Stimulated activated effector memory CD8-positive, alpha-beta T cell treated with anti-CD3 and anti-CD28 coated beads, Interleukin-12 subunit alpha, Interleukin-12 subunit beta, amount 100 ng/mL, for 72 hours (primary cell): ENCODE measurements at places on chromosomes 7 and 10.

DNA sequence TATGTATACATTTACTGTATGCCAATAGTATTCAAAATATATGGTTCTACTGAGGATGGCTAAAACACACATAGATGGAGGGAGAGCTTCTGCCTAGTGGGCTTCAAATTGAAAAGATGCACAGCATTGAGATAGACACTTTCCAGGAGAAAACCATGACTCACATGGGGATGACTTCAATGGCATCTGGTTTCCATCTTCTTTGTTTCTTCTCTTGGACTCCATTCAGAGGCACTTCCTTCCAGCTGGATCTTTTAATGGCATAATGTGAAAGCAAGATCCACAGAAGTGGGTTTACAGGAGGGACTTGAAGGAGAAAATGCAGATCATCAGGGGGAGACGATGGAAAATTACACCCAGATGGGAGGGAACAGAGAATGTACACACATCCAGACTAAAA lies 84.9 kb downstream of the ZNF365 start:
- no peak for DNase-seq

DNA sequence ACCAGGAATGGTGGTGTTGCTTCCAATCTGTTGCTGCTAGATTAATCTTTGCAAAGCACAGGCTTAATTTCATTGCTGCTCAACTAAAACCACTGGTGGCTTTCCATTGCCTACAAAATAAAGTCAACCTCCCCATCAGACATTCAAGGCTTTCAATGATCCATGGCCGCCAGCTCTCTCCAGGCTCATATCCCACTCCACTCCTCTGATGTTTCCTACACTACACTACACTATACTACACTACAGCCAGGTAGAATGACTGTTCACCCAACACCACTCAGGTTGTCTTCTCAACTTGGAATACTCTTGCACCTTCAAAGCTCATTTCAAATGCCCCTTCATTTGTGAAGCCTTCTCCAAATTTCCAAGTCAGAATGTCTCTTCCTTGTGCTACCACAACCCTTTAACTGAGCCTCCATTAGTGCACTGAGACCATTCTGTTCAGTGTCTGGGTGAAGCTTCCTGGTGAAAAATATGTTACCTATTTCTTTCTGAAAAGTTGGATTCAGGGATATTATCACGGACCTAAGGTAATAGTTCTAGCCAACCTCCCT lies 35.5 kb upstream of the CC2D2B start:
- DNase-seq: no peak

DNA sequence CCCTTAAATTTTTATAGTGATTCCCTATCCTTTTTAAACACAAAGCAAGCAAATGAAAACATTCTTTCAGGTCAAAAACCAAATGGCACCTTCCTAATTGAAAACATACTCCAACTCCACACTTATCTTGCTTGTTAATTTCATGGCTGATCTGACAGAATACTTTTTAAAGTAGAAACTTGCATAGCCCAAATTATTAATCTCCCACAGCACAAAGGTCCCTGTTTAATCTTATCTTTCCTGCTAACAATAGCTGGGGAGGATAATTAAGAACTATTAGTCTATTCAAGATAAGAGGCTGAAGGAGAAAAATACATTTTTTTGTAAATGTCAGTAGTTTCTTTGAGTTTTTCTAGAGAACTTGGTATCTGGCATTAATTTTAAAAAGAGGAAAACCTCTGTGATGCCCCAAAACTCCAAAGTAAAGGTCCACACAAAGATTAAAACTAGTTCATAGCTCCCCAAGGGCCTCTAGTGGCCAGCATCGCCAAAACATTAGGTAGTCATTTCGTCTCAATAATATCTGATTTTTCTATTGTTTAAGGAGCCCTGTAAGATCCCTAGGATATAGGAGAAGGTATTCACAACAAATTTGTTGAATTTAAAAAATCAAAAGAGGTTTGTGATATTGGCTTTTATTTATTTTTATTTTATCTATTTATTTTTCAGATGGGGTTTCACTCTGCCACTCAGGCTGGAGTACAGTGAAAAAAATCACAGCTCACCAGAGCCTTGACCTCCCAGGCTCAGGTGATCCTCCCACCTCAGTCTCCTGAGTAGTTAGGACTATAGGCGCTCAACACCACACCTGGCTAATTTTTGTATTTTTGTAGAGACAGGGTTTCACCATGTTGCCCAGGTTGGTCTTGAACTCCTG lies 14.7 kb downstream of the CDNF start:
- DNase-seq: no peak

GRCh38 chr10:103658049-103658577 lies 164.6 kb downstream of the NEURL1 start:
- DNase-seq: no peak

DNA sequence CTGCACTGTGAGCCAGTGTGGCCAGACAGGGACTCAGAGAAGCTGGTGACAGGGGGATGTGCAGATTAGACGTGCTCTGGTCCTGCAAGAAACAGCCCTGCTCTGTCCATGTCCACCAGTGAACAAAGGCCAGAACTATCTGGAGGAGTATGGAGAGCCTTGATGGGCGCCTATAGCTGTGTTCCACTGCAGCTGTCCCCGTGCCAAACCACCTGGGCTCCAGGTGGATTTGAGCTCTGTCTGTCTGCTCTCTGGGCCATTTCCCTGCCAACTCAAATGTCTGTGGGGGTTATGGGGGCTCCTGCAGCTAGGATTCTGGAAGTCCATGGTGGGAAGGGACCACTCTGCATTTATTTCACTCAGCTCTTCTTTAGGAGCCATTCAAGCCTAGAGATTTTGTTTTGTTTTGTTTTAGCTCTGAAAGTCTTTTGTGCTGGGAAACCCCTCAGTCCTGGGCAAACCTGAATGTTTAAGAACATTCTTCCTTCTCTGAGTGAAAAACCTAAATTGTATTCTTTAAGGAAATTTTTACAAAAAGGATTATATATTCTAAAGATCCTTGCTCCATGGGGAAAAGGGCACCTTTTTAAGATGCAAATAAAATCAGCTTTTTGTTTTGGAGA lies 1039.5 kb upstream of the SORCS1 start:
- DNase-seq: no peak
